ENCODE measurements at places on chromosomes 12 and 14.
A peak's percentile ranks its signal among the peaks of the same experiment; 100 is the strongest.

GRCh38 chr14:78524766-78525165 is 354.6 kb downstream of the NRXN3 start:
- DNase-seq = no peak

- DNase-seq = peak; percentile 9
Observed at GRCh38 chr14:52553002-52553670, 500 bp downstream of the GPR137C start.

DNA sequence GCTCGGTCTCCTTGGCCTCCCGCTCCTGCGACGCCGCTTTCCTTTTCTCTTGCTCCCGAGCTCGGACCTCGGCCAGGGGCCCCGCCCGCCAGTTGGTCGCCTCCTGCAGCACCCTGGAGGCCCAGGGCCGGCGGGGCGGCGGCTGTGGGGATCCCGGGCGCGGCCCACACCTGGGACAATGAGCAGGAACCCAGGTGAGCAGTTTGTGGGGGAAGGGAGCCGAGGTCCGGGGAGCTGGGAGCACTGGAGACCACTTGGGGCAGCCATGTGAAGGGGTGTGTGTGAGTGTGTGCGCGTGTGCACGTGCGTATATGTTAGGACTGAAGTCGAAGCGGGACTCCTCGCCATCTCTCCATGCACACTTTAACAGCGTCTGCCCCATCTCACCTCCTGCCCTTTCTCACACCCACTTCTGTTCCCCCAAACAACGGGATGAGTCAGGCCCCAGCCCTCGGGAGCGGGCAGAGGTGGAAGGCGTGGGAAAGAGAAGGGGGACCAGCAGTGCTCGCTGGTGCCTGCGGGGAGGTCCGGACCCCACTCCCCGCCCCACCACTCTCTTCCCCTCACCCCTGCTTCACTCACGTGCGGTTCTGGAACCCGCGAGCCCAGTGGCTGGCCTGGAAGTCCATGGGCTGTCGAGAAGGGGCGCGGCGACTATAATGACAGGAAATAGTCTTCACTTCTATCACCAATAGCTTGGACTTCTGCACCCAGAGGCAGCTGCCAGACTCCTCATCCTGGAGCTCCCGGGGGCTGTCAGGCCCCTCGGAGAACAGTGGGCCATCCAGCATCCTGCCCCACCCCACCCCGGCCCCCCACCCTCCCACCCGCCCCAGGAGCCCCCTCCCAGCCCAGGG is 450 bp downstream of the DDN start:
- DNase-seq = no peak

GRCh38 chr12:91687052-91688017 is 458.3 kb downstream of the BTG1 start:
- DNase-seq = no peak

- DNase-seq = no peak
Observed at GRCh38 chr14:35470755-35471154, 63.2 kb upstream of the INSM2 start.

GRCh38 chr12:125402874-125403789 is 337.9 kb downstream of the AACS start:
- DNase-seq = no peak

GRCh38 chr14:85247071-85247470 is 282.9 kb upstream of the FLRT2 start:
- DNase-seq = no peak

- DNase-seq = no peak
Observed at GRCh38 chr12:8561011-8561410, 20.3 kb upstream of the CLEC4E start.

DNA sequence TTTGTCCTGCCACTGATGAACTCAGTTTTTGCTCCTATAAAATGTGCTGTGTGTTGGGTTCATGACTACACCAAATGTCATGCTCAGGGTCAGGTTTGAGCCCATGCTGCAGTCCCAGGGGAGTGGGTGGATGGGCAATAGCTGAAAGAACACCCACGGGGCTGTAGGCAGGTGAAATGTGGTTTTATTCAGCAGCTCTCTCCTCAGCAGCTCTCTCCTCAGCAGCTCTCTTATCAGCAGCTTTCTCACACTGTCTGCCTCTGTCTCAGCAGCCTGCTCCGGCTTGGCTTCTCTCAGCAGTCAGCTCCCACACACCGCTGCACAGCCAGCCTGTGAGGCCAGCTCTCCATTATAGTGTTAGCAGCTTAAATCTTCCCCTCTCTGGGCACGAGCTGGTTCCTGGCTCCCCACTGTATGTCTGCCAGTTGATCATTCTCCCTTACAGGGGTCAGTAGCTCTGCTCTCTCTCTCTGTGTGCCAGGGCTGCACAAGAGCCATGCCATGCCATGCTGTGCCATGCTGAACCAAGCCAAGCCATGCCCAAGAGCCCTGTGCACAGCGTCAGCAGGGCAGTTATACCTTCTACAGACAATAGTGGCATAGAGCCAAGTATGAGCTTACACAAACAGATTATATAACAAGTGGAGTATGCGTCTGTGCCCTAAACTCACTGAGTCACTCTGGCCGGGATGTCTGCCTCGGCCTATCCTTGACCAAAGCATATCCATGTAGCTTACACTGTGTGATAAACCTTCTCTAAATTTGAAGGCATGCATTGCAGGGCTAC is 303.3 kb upstream of the TMPO start:
- no peak for DNase-seq

DNA sequence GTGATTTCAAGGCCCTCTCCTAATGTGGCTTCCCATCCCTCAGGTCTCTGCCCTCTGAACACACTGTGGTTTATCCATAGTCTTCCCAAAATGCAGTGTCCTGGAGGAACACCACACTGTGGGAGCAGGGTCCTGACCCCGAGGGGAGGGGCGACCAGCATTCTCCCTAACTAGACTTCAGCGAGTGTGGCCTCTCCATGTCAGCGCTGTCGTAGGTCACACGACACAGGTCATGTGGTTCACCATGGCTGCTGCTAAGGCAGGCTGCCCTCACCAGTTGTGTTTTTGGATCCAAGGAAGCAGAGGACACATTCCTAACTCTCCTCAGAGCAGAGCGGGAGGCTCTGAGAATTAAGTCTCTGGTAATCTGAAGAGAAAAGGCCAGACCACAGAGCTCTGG is 50.5 kb downstream of the SSH1 start:
- DNase-seq = no peak

DNA sequence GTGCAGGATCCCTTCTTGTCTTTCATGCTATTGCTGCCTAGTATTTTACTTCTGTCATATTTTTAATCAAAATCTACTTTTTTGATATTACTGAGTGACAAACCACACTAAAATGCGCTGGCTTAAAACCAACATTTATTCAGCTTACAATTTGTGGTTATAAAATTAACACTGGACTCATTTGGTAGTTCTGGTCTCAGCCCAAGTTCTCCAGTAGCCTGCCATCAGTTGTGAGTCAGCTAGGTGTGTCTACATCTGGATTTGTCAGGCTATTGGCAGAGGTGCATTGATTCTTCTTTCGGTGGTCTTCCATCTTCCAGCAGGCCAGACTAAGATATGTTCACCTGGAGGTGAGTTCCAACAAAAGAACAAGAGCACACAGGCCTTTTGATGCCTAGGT is 765.1 kb upstream of the FBXO33 start:
- no peak for DNase-seq

- no peak for DNase-seq
Observed at GRCh38 chr14:103930051-103930604, 1.9 kb downstream of the TDRD9 start.

DNA sequence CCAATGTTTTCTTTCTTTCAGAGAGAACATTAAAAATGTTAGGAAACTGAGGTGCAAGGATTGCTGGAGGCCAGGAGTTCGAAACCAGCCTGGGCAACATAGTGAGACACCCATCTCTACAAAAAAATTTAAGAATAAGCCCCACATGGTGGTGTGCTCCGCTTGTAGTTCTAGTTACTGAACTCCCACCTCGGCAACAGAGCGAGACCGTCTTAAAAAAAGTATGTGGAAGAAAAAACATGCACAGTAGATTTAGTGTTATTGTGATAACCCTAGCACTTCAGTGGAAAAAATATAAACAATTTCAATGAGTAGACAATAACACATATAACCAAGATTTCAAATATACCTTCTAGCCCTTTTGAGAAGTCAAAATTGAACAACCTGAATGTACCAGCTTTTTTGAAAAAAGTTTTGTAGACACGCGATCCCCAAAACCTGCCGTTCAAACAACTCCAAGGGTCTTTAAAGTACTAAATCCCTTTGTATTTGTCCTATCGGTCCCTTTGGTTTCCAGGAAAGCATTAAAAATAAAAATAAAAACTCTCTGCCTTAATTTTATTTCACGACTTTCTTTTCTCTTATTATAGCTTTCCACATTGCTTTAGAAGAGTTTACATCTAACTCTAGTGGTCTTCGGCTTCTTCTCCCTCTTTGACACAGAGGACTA is 1.0 kb upstream of the ANO6 start:
- DNase-seq = no peak

- no peak for DNase-seq
Observed at GRCh38 chr14:84458881-84459280, 1071.1 kb upstream of the FLRT2 start.

DNA sequence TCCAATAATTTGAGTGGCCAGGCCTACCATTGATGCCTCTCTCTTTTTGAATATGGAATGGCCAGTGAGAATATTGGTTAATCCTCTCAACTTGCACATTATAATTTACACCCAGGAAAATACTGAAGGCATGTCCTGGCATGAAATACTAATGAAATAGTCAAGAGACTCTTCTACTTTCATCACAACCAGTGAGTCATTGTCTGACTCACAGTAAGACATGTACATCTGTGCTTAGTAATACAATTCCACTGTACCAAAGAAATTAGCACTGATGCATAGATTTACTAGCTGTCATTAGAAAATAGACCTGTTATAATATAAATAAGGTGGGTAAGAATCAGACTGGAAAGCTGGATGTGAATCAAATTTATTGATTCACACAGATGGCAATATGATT is 31.6 kb downstream of the KCNC2 start:
- DNase-seq = no peak

- DNase-seq = no peak
Observed at GRCh38 chr14:77979666-77980351, 179.9 kb downstream of the ADCK1 start.

DNA sequence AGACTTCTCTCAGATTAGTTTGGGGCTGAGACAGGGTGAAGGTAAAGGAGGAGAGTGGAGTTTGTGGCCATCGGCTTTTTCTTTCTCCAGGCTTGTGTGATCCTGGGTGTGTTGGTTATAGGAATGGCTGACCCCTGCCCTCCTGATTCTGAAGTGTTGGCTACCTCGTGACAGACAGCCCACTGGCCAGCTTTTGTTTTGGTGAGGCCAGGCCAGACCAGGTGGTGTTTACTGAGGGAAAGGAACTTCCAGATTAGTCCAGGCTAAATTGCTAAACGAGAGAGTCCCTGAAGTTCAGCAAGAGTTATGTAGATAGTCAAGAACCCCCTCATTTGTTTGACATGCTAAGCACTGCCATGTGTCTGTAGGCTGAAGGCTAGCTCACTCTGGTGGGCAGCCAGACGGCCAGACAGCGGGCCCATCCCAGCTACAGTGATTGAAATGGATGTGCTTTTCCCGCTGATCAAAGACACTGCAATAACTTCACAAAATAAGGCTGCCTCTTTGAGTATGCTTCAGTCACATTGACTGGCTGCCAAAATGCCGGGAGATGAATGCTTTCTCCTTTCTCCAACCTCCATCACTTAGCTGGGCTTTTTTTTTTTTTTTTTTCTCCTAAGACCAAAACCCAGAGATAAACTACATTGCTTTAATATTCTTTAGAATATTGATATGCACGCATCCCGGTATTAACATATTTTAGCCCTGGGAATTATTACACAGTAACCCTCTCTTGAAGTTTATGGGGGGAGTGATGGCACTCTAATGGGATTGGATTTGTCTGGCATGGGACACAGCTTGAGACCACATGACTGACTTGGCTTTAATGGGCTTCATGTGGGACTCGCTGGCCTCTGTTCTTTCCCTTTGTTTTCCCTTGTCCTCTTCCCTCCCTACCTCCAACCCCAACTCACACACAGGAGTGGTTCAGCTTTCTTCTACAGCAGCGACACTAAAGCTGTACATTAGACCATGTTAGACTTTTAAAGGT is 76.9 kb downstream of the SMOC1 start:
- DNase-seq = no peak

GRCh38 chr12:75674393-75674792 is 163.0 kb upstream of the KRR1 start:
- DNase-seq = no peak

All from stimulated activated CD4-positive, alpha-beta T cell treated with anti-CD3 and anti-CD28 coated beads, TNF-alpha, amount 100 ng/mL, for 1 hour (primary cell).